ENCODE measurements at places on chromosomes 2 and 18. TPM values are rescaled to one million over a fixed set of nuclear protein-coding genes. Genes with fewer than 3 reads are reported as not detected.

Gene PXDN
- 242 TPM for total RNA-seq

Gene CCBE1
- 1.1 TPM for total RNA-seq

Gene MPHOSPH10
- total RNA-seq = 69.2 TPM

GRCh38 chr2:201267278-201268030 lies 7.1 kb downstream of the CASP8 start:
- no peak overlapping the region for H3K27ac ChIP-seq
- H3K4me3 ChIP-seq = no peak overlapping the region
- H3K36me3 ChIP-seq = no peaks in the 10 kb centered on the region

DNA sequence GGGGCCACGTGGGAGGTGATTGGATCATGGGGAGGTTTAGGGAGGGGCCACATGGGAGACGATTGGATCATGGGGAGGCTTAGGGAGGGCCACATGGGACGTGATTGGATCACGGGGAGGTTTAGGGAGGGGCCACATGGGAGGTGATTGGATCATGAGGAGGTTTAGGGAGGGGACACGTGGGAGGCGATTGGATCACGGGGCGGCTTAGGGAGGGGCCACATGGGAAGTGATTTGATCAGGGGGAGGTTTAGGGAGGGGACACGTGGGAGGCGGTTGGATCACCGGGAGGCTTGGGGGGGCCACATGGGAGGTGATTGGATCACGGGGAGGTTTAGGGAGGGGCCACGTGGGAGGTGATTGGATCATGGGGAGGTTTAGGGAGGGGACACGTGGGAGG lies 22.5 kb upstream of the SALL3 start:
- H3K4me3 ChIP-seq = no peak overlapping the region
- H3K36me3 ChIP-seq = no peaks in the 10 kb centered on the region
- H3K4me1 ChIP-seq = no peaks in the 10 kb centered on the region
- H3K27ac ChIP-seq = no peak overlapping the region

- no peak overlapping the region for H3K4me3 ChIP-seq
- H3K4me1 ChIP-seq = peaks cover 4% of the 10 kb centered on the region
- H3K36me3 ChIP-seq = no peaks in the 10 kb centered on the region
- H3K27ac ChIP-seq = no peak overlapping the region
- no peaks in the 10 kb centered on the region for H3K27me3 ChIP-seq
These were observed 40.9 kb downstream of the SCN9A start for GRCh38 chr2:166334805-166335204.
